Frontal cortex (tissue), 4 donors: ENCODE measurements at places on chromosomes 7 and 10.

- no peak for DNase-seq
Measured at GRCh38 chr7:12360948-12361347, 42.7 kb downstream of the VWDE start.

- no peak for DNase-seq
Measured at GRCh38 chr10:75487087-75487754, 55.8 kb downstream of the LRMDA start.

DNA sequence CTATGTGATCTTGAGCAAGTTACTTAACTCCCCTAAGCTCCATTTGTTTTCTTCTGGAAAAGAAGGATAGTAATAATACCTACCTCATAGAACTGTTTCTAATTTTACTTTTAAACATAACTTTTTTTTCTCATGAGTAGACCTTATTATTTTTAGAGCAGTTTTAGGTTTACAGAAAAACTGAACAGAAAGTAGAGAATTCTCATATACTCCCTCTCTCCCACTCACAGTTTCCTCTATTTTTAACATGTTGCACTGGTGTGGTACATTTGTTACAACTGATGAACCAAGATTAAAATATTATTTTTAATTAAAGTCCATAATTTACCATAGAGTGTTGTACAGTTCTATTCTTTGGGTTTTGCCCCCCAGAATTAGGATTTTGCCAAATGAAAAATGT lies 221.3 kb upstream of the CSTF2T start:
- DNase-seq, result no peak

GRCh38 chr10:133274751-133275683 lies 1.7 kb downstream of the ADAM8 start:
- DNase-seq, result no peak

DNA sequence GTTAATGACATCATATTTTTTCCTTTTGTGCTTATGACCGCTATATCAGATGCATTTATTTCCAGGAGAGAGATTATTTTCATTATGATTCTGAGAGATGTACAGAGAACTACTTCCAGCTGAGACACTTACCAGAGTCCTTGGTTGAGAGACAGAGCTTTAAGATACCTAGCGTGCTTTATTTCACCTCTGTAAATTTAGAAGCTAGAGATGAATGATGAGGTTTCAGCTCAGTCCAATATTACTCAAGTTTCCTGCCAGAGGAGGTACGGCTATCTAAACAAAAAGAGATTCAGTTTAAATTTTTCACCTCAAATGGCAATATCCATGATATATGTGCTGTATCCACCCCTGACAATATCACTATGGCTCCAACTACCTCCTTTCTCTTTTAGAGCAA lies 182.6 kb upstream of the FAM3C start:
- DNase-seq, result no peak

DNA sequence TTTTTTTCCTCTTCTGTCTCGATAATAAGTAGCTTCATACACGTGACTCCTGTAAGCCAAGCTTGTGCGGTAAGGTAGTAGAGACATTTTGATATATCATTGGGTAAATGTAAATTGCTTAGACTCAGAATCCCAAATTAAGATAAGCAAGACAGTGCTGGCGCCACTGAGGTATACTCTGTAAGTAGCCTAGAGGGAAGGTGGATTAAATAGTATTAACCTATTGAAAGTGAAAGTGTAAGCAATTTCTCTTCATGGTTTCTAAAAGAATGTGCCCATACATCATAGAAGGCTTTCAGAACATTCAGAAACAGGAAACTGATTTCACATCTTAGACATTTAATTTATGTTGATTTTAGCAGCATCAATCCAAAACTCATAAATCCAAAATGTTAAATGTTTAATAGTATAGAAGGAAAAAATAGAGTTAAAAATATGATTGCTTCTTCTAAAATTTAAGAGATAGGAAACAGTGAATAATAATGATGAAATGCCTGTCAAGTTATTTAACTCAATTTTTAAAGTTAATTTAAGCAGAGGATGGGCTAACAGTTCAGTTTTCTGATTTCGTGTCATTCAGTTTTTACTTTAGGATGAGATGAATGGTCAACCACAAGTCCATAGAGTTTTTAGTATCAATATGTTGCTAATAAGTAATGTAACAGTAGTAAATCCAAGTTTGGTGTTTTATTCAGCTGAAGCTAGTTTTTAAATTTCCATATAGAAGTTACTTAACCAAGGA lies 36.8 kb downstream of the LRRC72 start:
- DNase-seq, result no peak

GRCh38 chr10:1293636-1294435 lies 237.7 kb downstream of the WDR37 start:
- peak; percentile 41 for DNase-seq

DNA sequence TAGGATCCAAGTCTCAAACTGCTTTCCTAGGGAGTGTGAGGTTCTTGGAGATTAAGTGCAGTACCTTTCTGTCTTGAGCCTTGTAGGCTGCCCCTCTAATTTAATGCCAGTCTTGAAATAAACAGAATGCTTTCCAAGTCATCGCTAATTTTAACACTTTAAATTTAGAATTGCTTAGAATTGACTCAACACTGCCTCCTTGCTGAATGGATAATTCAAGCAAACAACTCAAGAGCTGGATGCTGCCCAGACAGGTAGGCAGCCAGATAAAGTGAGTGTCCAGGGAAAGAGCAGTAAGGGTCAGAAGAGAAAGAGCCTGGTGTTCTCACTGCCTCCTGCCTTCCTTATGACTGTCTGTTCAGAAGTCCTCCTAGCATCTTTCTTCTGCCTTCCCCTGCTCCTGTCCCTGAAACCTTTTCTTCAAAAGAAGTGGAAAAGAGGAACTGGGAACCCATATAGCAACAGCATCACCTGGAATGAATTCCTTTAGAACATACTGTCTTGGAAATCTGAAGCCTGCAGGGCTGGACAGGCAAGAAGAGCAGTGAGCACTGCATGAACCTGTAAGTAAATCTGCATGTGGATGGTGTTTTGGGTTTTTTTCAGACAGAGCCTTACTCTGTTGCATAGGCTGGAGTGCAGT lies 3.1 kb upstream of the GOT1 start:
- no peak for DNase-seq

DNA sequence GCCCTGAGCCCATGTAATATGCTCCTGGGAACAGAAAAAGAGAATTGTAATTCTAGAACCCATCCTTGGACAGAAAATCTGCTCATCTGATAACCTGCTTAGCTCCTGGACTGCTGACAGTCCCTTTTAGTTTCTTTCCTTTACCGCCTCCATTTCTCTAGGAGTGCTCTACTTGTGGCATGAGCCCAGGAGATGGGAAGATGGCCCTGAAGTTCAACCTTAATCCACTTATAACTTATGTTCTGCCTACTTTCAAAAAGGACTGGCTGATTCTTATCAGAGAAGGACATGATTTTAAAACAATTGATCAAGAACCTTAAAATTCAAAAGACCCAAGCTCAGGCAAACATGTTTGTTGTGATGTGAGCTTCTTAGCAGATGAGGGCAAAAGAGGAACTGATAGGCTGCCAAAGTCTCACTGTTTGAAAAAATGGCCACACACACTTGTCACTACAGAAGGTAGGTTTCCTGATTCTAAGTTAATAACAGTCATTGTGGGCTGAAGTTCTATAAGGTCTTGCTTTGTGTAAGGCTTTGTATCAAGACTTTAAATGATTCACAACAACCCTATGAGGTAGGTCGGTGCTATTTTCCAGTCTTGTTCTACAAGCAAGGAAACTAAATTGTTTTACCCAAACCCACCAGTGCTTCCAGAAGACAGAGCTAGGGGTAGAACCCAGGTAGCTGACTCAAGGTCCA lies 94.3 kb upstream of the AFAP1L2 start:
- DNase-seq, result no peak

GRCh38 chr10:22666287-22667092 lies 47.9 kb downstream of the PIP4K2A start:
- DNase-seq, result no peak

DNA sequence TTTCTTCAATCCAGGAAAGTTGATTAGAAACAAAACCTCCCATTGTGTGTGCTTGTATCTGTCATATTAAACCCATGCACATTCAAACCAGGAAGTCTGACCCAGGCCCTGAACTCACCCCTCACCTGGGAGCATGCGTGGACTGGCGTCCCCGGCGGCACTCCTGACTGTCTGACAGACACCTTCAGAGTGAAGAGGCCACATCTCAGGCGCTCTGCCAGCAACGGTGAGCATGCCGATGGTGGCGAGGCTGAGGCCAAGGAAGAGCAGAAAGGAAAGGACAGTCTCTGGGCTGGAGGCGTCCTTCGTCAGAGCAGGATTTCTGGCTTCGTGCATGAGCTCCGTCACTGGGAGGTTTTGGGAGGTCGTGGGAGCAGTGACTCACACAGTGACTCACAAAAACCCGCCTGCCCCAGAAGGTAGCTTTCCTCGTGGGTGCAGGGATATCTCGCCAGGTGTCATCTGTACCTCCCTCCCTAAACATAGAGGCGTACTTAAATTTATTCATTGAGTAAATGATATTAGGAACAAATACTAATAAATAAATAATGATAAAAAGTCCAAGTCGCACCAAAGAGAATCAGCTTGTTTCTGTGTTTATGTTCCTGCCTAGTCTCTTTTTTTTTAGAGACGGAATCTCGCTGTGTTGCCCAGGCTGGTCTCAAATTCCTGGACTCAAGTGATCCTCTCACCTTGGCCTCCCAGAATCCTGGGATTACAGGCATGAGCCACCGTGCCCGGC lies 13.5 kb downstream of the IQCE start:
- no peak for DNase-seq

GRCh38 chr7:74280985-74281384 lies 8.2 kb upstream of the CLIP2 start:
- no peak for DNase-seq

- DNase-seq, result no peak
Measured at GRCh38 chr10:6729071-6729774, 149.1 kb upstream of the PRKCQ start.

GRCh38 chr10:3931224-3931623 lies 146.2 kb upstream of the KLF6 start:
- DNase-seq, result no peak

- DNase-seq, result no peak
Measured at GRCh38 chr7:84236398-84236797, 41.8 kb upstream of the SEMA3A start.

- DNase-seq, result no peak
Measured at GRCh38 chr10:96826438-96826837, 5.7 kb upstream of the LCOR start.
